Kasumi-1 (cell line): ENCODE measurements at places on chromosomes 2 and 18.
A peak's percentile ranks its signal among the peaks of the same experiment; 100 is the strongest.

DNA sequence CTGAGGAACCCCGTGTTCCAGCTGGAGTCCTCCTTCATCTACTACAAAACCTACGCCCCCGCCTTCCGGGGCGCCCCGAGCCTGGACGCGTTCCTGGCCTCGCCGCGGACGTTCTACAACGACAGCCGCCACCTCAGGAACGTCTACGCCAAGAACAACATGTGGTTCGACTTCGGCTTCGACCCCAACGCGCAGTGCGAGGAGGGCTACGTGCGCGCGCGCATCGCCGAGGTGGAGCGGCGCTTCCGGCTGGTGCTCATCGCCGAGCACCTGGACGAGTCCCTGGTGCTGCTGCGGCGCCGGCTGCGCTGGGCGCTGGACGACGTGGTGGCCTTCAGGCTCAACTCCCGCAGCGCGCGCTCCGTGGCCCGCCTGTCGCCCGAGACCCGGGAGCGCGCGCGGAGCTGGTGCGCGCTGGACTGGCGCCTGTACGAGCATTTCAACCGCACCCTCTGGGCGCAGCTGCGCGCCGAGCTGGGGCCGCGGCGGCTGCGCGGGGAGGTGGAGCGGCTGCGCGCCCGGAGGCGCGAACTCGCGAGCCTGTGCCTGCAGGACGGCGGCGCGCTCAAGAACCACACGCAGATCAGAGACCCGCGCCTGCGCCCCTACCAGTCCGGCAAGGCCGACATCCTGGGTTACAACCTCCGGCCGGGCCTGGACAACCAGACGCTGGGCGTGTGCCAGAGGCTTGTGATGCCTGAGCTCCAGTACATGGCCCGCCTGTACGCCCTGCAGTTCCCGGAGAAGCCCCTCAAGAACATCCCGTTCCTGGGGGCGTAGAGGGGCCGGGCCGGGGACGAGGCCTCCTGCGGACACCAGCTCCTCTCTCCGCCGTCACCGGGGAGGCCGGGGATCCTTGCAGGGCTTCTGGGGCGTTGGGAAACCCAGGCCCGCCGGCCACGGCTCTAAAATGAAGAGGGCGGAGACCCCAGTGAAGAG lies 5.3 kb upstream of the NEU4 start:
- DNase-seq = peak; percentile 0

DNA sequence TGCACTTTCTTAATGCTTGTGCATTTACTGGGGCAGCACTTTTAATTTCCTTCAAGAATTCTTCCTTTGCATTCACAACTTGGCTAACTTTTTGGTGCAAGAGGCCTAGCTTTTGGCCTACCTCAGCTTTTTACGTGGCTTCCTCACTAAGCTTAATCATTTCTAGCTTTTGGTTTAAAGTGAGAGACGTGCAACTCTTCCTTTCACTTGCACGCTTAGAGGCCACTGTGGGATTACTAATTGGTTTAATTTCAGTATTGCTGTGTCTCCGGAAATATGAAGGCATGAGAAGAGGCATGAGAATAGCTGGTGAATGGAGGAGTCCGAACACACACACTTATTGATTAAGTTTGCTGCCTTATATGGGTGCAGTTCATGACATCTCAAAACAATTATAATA lies 354.1 kb downstream of the DLGAP1 start:
- no peak for DNase-seq

GRCh38 chr2:108240966-108241365 lies 1.2 kb downstream of the SULT1C3 start:
- no peak for DNase-seq

DNA sequence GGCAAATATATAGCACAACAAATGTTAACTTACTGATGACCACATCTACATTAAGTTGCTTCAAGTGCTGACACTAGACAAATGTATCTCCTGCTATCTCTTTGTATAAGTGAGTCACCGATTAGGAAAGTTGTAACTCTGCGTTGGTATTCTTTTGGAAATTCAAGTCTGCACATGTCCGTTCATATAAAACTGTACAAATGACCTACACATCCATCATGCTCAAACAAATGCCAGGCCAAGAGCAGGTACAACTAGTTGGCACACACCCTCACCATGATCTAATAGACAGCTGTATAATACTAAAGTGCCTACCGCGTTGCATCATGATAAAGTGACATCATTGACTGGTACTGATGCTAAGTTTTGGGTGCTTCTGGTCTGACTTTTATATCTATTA lies 141.1 kb downstream of the RBMS1 start:
- no peak for DNase-seq

DNA sequence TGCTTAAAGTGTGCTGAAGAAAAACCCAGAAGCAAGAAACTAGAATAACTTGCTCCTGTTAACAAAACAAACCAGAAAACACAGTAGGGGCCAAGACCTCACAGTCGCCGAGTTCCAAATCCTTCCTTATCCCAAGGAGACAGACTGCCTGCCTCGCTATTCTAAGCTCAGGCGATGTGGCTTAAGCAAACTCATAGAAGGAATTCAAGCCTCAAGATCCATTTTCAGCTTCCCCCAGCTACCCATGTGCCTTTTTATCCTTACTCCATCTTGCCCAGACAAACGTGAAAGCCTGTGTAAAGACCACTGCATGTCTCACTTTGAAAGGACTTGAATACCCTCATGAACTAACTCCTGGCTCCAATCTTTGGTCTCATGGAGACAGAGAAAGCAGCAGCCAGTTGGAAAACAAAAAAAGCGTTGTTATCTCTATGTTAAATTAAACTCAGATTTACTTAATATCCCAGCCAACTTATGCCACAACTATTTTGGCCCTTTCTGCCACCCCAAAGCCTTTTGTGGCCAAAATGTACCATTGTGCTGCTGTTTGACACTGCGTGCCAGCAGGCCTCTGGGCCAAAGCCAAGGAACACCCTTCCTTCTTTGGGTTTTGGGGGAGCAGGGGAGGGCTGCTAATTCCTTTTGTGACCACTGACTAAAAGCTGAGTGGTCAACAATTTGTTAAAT lies 123.2 kb upstream of the FZD5 start:
- DNase-seq = no peak

DNA sequence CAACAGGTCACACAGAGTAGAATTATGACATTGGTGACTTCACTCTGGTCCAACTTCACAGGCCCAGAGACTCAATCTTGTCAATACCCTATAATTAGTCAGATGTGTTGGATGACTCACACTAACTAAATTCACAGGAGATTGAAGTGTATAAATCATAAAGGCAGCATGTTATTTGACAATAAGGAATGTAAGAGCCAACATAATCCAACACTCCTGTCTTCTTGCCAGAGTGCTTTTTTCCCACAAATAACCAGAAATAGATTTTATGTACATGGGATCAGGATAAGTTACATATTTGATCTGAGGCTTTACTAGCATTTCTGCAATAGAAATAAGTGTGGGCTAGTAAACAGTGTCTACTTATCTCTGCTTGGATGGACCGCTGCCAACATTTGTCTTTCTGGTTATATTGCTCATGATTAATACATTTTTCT lies 42.2 kb upstream of the ZSWIM2 start:
- DNase-seq = no peak

GRCh38 chr18:65786474-65786873 lies 35.7 kb downstream of the CDH7 start:
- DNase-seq = no peak

GRCh38 chr2:170744248-170745002 lies 25.8 kb upstream of the ERICH2 start:
- DNase-seq = no peak

GRCh38 chr2:650343-651310 lies 26.6 kb downstream of the TMEM18 start:
- no peak for DNase-seq

GRCh38 chr2:60948926-60949579 lies 67.7 kb downstream of the REL start:
- DNase-seq = no peak

DNA sequence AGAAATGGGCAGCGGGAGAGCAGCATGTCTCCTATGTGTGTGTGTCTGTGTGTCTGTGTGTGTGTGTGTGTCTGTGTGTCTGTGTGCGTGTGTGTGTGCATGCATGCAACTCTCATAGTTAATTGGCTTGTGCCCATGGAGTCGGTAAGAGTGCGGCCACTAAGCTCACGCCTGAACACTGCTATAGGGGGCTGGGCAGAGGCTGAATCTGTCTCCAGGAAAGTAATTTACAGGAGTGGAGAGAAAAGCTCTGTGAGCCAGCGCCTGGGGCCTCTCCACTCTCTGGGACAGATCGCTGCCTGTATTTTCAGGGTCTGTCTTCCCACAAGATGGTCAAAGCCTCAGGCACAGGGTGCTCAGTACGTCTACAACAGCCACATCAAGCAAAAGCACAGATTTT lies 553.4 kb downstream of the TNS1 start:
- no peak for DNase-seq

DNA sequence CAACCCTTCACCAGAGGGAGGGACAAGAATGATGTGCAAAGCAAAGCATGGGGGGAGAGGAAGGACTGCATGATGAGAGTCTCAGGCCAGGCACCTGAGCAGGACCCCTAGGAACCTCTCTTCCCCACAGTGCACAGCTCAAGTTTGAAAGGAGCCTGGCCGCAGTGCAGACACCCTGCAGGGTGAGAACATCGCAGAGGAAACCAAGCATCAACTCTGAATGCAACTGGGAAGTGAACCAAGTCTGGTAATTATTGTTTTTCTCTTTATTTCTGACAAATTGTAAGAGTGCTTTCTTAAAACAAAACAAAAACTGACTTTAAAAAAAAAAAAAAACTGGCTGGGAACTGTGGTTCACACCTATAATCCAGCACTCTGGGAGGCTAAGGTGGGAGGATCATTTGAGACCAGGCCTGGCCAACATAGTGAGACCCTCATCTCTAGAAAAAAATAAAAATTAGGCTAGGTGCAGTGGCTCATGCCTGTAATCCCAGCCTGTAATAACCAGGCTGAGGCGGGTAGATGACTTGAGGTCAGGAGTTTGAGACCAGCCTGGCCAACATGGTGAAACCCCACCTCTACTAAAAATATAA lies 15.3 kb downstream of the NPC1 start:
- DNase-seq = no peak

GRCh38 chr2:29269095-29269764 lies 154.0 kb downstream of the CLIP4 start:
- no peak for DNase-seq

- no peak for DNase-seq
Observed at GRCh38 chr18:74326231-74326630, 10.6 kb downstream of the C18orf63 start.

DNA sequence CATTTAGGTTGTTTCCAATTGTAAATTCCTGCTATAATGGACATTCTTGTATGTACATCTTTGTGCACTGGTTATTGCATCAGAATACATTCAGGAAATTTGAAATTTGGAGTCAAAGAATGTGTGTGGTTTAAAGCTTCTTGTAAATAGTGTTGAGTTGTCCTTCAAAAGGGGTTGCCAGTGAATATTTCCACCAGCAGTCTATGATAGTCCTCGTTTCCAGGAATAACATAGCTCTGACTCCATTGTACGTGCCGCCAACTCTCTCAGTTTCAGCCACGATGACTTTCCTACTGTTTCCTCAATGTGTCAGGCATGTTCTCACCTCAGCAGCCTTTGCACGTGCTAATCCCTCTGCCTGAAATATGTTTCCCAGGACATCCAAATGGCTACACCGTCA lies 10.9 kb upstream of the HS6ST1 start:
- DNase-seq = no peak

GRCh38 chr18:23133860-23134779 lies 1.2 kb upstream of the CABLES1 start:
- peak; percentile 25 for DNase-seq

DNA sequence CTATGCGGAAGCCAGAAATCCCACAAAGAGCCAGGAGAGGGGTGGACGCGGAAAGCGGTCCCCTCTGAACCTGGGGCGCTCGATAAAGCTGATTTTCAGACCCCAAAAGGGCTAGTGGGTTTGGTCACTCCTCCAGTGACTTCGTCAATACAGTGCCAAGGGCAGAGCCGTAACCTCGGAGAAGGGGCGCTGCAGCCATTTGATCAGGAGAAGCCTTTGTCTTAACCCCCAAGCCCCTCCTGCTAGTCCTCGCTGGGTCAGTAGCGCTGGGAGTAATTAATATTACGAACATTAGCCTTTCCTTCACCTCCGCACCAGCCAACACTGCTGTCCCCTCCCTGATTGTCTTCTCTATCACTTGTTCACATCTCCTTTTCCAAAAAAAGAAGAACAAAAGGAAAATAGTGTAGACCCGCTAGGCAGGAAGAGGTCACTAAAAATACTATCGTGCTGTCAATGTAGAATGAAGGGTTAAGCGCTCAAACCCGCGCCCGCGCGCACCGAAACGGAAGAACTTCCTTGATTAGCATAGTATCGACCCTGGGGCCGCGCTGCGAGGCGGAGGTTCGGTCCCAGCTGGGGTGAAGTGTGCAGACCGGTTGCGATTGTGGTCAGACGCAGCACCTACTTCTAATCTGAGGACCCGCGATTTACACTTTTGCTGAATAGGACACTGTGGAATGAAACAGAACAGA lies 63.2 kb upstream of the MAPRE2 start:
- DNase-seq = peak; percentile 30

DNA sequence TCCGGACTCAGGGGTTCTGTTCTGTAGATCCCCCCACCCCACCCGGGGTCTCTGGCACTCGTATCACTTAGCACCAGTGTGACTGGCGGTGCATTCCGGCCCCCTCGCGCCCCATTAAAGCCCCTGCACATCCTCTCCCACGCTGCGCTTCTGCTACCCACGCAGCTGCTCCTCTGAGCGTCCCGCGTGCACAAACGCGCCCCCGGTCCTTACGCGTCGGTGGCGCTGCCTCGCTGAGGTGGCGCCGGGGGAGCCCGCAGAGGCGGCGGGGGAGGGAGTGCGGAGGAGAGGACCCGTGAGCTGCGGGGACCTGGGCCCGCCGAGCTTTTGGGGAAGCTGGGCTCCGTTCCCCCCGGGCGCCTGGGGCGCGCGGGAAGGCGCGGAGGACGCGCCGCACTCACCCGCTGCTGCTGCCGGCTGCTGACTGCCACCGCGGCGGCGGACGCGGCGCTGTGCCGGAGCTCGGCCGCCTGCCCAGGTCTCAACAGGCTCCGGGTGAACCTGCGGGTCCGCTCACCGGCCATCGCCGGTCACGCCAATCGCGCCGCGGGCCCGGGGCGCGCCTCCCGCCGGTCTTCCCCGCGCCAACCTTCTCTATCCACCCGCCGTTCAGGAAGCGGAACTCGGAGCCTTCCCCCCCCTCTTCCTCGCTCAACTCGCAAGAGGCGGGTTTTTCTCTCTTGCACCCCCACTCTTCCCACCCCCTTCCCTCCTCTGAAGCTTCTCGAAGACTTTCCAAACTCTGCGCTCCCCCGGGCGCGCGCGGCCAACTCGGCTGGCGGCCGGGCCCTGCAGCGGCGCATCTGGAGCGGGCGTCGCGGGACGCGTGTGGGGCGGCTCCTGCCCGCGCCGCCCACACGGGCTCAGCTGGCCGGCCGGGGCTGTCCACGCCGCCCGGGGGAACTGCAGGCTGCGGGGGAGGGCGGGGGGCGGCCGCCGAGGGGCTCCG lies at the start of gene DOCK10:
Gene DOCK10, minus strand, starts transcription at position 618 of the 949 bp plus-strand sequence. Its CDS starts 94 bp downstream, at position 524.
- DNase-seq = peak; percentile 6

- DNase-seq = no peak
Observed at GRCh38 chr2:102809291-102810189, 47.7 kb downstream of the TMEM182 start.

DNA sequence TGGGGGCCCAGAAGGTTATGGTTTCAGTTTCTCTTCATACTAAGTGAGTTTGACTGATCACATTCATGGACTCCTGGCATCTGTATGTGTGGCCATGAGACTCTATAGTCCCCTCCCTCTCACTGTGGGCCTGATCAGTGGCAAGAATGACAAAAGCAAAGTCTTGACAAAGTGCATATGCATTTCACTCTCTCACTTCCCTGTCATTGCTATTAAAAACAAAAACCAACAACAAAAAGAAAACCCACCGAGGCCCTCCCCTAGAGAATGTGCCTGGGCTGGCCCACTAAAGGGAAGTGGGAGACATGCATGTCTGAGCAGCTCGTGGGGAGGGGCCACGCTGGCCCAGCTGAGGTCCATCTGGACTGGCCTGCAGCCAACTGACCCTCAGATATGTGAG lies 600.1 kb upstream of the RAB6C start:
- no peak for DNase-seq
